ENCODE measurements at places on chromosomes 1 and 21.

DNA sequence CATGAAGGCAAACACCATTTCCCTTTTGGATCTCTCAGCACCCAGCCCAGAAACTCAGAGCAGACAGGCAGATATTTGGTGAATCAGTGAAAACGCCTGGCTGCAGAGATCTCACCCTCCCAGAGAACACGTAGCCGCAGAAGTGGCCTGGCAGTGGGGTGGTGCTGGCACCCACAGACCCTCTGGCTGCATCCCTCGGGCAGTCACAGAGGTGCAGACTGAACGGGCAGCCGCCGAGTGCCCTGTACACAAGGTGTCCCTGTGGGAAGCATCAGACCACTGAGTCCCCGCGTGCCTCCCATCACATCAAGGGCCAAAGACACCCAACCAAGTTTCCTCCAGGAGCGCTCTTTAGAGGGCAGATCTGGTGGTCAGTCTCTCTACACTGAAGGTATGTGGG, 12.1 kb downstream of the FAM89A start:
- DNase-seq: no peak

GRCh38 chr1:2583331-2583791, 3.2 kb upstream of the PRXL2B start:
- no peak for DNase-seq

DNA sequence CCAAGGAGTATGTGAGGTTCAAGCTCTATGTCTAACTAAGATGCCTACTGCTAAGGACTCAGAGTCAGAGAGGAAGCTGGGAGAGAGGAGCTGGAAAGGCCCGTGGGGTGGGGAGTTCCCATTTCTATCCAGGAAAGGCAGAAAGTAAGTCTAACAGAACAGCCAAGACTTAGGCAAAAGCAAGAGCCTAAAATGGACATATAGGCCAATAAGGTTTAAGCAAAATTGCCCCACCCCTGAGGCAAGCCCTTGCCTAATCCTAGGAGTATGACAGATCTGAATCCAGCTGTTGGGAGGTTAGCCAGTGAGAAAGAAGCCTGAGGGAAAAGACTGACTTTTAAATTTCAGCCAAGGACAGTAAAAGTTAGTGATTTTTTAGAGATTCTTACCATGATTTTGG, 1.6 kb upstream of the KLHDC9 start:
- no peak for DNase-seq

DNA sequence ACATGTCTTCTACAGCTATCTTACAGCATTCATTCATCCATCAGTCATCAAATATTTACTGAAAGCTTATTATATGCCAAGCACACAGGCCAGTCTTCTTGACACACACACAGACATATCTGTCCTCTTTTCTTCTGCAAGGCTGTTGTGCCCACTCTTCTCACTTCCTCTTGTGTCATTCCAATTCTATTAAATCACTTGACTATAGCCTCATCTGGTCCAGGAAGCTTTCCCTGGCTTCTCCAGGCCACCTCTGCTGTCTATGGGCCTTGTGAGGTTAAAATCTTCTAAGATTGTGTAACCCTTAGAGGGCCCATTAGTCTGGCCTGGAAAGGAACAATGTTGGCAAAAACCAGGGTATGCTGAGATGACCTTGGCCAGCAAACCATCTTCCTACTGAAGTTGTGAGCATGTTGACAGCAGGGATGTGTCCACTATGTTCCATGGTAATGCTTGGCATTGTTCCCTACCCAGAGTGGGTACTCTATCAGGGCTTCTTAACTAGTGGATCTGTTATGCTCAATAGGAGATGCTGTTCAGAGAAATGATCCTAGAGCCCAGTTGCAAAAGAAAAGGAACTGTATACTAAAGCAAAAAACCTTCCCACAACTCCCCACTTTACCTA, 5.3 kb downstream of the TRAF3IP3 start:
- no peak for DNase-seq

GRCh38 chr1:201539561-201540431, 869 bp downstream of the NAV1 start:
- DNase-seq: no peak

Data from fibroblast of skin of left quadriceps (primary cell).